ENCODE measurements at places on chromosomes 3 and 15. TPM values are rescaled to one million over a fixed set of nuclear protein-coding genes. Genes with fewer than 3 reads are reported as not detected.
A peak's percentile ranks its signal among the peaks of the same experiment; 100 is the strongest.

- DNase-seq: peak; percentile 68
These were observed 114.9 kb upstream of the MEF2A start for GRCh38 chr15:99450896-99451358.

DNA sequence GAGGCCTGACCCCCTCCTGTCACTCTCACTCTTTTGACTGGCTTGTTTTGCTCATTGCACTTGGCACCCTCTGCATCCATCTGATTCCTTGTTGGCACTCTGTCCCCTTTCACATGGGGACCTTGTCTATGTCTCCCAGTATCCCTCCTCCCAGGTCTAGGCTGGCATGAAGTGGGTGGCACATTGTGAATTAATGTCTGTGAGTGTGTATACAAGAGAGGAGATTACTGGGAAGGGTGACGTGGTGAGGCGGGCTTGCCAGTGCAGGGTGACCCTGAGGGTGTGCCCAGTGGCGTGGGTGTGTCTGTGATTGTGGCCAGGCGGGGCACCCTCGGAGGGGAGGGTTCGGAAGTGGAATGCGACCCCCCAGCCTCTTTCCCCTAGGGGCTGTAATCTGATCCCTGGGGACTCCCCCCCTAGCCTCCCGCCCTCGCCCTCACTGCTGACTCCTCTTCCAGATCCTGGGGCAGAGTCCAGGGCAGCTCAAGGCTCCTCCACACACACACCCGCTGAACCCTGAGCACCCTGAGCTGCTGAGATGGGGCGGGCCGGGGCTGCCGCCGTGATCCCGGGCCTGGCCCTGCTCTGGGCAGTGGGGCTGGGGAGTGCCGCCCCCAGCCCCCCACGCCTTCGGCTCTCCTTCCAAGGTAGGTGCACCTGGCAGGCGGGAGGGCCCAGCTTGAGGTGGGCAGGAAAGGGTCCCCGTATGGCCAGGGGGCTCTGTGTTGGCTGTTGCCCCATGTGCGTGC lies at the start of gene SEMA3B:
Gene SEMA3B, plus strand, starts transcription at position 445 of the 749 bp plus-strand sequence. Its CDS starts 94 bp downstream, at position 539.
- peak; percentile 96 for DNase-seq

The CYP1A2 gene
- total RNA-seq: not detected

The ZIC1 gene
- not detected for total RNA-seq

- no peak for DNase-seq
These were observed 99.0 kb downstream of the TIGIT start for GRCh38 chr3:114392831-114393230.

The LIPC gene
- 0.28 TPM for total RNA-seq

The ENTPD3 gene
- total RNA-seq: 0.39 TPM

DNA sequence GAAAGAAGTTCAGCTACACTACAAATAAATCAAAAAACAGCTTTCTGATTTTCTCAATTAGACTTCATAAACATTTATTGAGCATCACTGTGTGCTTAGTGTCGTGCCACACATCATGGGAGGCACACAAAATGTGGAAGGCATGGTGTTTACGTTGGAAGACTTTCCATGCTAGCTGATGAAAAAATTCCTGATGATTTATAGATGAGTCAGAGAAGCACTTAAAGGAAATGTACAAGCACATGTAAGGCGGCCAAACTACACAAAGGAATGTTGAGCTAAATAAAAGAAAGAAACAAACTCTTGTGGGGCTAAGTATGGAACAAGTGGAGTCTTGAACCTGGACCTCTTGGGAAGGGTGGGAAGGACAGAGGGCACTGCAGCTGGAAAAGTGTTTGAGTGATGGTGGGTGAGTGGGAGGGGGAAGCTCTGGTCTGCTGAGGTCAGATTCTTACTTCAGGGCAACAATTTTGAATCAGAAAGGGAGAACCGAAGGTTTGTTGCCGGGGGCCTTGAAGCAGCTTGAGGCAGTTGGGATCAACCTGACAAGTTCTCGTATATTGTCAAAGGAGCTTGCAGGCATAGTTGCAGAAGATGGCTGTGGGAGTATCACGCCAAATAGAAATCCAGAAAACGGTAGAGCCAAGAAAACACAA lies 66.9 kb downstream of the FOXB1 start:
- no peak for DNase-seq

The CCDC54 gene
- total RNA-seq: not detected

- DNase-seq: peak; percentile 84
These were observed at the start of the genes LRRC49 and THAP10 for GRCh38 chr15:70892002-70892911. TSS of gene LRRC49 (plus strand) at chr15:70892826. CDS start at chr15:70892895, 69 bp downstream. TSS of gene THAP10 (minus strand) at chr15:70892433. CDS start at chr15:70892272, 161 bp downstream.

The ZNF639 gene
- total RNA-seq: 44.7 TPM

The MINAR1 gene
- 28.7 TPM for total RNA-seq
